ENCODE measurements at places on chromosomes 11 and 22. TPM values are rescaled to one million over a fixed set of nuclear protein-coding genes. Genes with fewer than 3 reads are reported as not detected.

Gene CDC45
- total RNA-seq = 0.72 TPM

Gene MN1
- total RNA-seq = 1.7 TPM

DNA sequence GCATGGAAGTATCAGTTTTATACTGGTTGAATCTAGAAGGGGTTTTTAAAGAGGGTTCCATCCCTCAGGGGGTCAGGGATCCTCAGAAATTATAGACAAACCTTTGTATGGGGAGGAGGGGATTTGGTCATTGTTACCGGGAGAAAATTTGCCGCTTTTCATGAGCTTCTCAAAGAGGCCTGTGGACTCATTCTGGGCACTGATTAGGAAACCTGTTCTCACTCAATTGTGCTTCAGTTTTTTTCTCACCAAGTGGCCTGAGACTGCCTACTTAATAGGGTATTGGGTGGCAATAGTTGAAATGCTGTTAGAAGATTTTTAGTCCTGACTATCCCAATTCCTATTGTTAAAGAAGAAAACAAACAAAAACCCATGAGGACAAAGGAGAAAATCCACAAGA lies 14.0 kb downstream of the MPEG1 start:
- H3K4me3 ChIP-seq = no peak overlapping the region
- no peaks in the 10 kb centered on the region for H3K4me1 ChIP-seq
- H3K27me3 ChIP-seq = no peaks in the 10 kb centered on the region
- peaks cover 4% of the 10 kb centered on the region for H3K36me3 ChIP-seq
- H3K27ac ChIP-seq = no peak overlapping the region
- no peak for DNase-seq

- peak overlapping the region; percentile 75 for H3K27ac ChIP-seq
- no peaks in the 10 kb centered on the region for H3K36me3 ChIP-seq
- H3K27me3 ChIP-seq = no peaks in the 10 kb centered on the region
- peak; percentile 89 for DNase-seq
- H3K4me3 ChIP-seq = no peak overlapping the region
These were observed 67.6 kb upstream of the AMPD3 start for GRCh38 chr11:10387206-10388083.

DNA sequence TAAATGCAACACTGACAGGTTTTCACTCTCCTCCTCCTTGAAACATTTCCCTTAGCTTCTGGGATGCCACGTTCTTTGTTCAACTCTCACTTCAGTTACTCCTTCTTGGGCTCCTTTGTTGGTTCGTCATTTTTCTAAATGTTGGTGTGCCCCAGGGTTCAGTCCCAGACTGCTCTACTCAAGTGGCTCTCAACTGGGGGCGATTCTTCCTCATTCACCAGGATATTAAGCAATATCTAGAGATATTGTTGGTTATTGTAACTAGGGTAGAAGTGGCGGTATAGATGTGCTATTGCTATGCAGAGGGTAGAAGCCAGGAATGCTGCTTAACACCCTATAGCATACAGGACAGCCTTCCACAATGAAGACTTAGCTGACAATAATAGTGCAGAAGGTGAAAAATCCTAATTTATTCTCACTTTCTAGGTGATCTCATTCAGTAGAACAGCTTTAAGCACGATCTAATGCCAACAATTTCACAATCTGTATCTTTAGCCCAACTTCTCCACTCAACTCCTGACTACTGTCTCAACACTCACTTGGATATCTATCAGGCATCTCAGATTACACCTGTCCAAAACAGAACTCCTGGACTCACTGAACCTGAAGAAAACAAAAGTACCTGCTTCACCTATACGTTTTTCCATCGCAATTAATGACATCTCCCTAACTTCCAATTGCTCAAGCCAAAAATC lies 4.6 kb downstream of the NUP160 start:
- H3K27ac ChIP-seq = no peak overlapping the region
- no peak overlapping the region for H3K4me3 ChIP-seq
- H3K27me3 ChIP-seq = no peaks in the 10 kb centered on the region
- peaks cover 19% of the 10 kb centered on the region for H3K4me1 ChIP-seq

- no peak overlapping the region for H3K4me3 ChIP-seq
- no peaks in the 10 kb centered on the region for H3K27me3 ChIP-seq
- no peaks in the 10 kb centered on the region for H3K4me1 ChIP-seq
- no peak for DNase-seq
- no peak overlapping the region for H3K27ac ChIP-seq
These were observed 65.8 kb downstream of the DEUP1 start for GRCh38 chr11:93396316-93396715.

Gene C22orf23
- not detected for total RNA-seq

DNA sequence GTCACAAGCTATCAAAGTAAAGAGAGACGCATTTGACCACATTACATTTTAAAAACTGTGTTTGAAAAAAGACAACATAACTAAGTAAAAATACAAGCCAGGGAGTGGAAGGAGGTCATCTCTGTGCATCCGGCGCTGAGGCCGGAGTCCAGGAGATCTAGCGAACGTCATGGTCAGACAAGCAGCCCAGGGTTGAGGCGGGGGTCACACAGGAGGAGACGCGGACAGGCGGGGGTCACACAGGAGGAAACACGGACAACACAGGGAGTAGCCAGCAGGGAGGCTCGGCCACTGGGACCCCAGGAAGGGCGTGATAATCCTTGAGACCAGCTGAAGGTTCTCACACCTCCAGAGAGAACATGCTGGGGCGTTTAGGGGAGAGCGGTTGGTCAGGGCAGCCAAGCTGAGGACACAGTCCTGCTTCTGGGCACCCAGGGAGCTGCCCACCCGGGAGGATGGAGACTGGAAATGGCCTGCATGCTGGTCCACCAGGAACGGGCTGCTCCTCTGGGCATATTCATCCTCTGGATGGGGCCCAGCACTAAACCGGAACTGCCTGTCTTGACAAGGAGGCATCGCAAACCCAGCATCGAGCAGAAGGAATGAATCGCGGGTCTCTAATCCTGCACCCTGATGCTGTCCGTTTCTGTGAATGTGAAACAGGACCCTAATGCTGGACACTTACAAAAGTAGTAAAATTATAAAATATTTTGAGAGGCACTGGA lies 40.9 kb upstream of the MUC5AC start:
- peaks cover 34% of the 10 kb centered on the region for H3K27me3 ChIP-seq
- H3K4me1 ChIP-seq = no peaks in the 10 kb centered on the region
- no peaks in the 10 kb centered on the region for H3K36me3 ChIP-seq
- DNase-seq = peak; percentile 72
- H3K4me3 ChIP-seq = no peak overlapping the region
- H3K27ac ChIP-seq = no peak overlapping the region

Gene ANGPTL5
- total RNA-seq = 2.3 TPM

- H3K27me3 ChIP-seq = no peaks in the 10 kb centered on the region
- H3K27ac ChIP-seq = no peak overlapping the region
- no peak for DNase-seq
These were observed 213.7 kb downstream of the BARX2 start for GRCh38 chr11:129589190-129589860.

- peaks cover 25% of the 10 kb centered on the region for H3K4me1 ChIP-seq
- peak overlapping the region; percentile 61 for H3K27ac ChIP-seq
- H3K36me3 ChIP-seq = no peaks in the 10 kb centered on the region
- peak overlapping the region; percentile 51 for H3K4me3 ChIP-seq
These were observed 6.7 kb upstream of the SYT7 start for GRCh38 chr11:61587541-61587941.

Data from suprapubic skin (tissue), 4 donors.